ENCODE measurements at places on chromosomes 12 and 14.

DNA sequence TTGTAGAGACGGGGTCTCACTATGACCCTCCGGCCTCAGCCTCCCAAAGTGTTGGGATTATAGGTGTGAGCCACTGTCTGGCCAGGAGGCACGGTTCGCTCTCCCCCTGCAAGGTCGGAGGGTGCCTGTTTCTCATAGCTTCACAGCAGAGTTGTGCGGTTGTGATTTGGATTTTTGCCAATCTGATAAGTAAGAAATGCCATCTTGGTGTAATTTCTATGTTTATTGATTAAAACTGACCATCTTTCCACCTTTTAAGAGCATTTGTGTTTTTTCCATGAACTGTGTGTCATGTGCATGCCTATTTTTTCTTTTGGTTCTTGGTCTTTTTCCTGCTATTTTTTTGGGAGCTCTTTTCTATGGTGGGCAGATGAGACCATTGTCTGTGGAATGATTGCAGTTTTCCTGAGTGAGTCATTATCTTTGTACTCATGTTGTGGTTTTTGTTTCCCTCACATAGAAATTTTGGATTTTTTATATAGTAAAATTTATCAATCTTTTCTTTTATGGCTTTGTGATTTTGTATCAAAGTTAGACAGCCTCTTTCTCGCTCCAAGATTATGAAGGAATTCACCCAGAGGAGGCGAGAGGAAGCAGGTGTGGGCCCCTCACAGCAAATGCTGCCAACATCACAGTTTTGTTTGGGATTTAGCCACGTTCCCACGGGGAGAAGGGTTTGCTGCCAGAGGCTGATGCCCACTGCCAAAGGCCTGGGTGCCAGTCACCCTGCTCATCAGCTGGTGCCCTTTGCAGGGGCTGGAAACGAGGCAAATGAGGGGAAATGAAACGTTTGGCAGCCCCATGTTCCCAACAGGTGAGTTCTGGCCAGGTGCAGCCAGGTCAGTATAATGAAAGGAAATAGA is 47.2 kb downstream of the RFX4 start:
- no peak for DNase-seq

- DNase-seq: peak; percentile 46
These were observed 169.0 kb upstream of the EEA1 start for GRCh38 chr12:93098077-93098476.

DNA sequence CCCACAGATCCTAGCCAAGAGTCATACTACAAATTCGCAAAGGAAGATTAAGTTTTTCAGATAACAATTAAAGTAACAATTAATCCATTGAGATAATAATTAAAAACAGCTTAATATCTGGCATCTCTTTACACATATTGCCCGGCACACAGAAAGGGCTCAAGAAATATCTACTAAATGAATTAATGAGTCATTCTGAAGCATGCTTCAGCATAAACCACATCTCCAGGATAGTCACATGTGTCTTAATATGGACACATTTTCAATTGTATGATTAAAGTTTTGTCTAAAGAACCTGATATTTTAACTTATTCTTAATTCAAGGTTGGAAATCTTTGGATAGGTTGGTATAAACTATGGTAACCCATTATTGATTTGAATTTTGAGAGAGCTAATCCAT is 9.6 kb downstream of the ITPR2 start:
- no peak for DNase-seq

GRCh38 chr12:127192391-127192790 is 1074.6 kb upstream of the TMEM132C start:
- DNase-seq: no peak

GRCh38 chr12:132482771-132483170 is 7.2 kb upstream of the FBRSL1 start:
- no peak for DNase-seq

All from stimulated activated CD8-positive, alpha-beta memory T cell treated with anti-CD3 and anti-CD28 coated beads, Interleukin-4, amount 100 ng/mL, for 1 hour (primary cell).